Adrenal gland (tissue), 19 donors: ENCODE measurements at places on chromosomes 2 and 18. TPM values are rescaled to one million over a fixed set of nuclear protein-coding genes. Genes with fewer than 3 reads are reported as not detected.
A peak's percentile ranks its signal among the peaks of the same experiment; 100 is the strongest.

GRCh38 chr18:38475686-38476085 lies 910.1 kb upstream of the CELF4 start:
- DNase-seq = no peak

DNA sequence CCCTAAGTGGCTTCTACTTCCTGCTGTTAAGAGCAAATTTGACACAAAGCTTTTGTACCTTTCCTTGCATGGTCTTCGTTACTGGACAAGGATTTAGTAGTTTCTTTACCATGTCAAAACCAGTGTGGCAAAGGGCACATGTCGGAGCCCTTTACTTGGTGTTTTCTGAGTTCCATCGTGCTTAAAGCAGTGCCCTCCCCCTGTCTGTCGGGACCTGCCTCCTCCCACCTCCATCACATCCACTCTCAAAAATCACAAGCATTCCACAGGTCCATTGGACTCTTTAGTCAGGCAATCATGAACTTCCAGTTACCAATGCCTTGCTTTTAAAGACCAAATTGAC lies 763 bp downstream of the CCDC141 start:
- no peak for DNase-seq

DNA sequence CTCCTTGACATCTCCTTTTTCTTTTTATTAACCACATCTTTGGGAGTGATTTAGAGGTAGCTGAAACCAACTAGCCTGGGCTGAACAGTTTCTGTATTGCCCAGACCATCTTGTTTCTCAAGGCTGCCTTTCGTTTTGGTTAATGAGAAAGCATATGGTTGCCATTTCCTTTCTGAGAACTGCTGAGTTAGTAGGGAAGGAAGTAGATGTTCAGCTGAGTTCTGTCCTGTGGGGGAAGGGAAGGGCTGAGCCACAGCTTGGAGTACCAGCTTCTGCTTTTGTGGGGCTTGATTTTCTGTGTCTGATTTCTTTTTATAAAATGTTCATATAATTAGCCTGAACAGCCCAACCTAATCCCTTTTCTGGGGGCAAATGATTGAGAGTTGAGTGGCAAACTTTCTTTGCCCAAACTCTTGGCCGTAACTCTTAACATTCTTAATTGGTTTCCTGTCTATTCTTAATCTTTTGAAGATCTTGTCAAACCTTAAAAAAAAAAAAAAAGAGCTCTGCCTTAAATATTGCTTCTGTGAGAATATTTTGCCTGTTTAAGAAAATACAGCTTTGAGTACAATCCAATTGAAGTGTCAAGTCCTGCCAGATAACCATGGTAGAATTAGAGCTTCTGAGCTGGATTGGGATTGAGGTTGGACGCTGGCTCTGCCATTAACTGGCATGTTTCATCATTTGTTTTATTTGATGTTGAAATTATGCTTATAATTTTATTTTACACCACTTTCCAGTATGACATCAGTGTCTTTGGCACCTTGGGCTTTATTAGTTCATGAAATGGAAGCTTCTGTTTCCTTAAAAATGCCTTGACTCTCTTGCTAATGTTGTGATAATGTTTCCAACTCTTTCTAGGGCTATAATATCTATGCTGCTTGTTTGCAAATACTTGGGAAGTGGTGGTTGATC lies 1.9 kb upstream of the NABP1 start:
- DNase-seq = peak; percentile 64

GRCh38 chr18:47901624-47902362 lies 28.7 kb downstream of the SMAD2 start:
- no peak for DNase-seq

DNA sequence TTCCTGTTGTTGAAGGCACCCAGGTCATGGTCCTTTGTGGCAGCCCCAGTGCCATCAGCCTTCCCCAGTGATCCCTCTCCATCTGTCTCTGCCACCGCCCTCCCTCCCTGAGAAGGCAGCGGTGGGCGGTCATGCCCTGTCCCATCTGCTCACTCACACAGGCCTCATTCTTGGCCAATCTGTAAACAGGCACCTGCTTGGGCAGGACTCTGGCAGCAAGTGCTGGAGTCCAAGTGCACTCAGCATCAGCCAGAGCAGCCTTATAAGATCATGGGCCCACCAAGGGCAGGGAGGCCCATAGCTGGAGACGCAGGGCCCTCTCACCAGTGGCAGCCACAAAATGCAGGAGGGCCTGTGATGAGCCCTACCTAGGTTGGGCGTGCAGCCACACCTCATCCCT lies 140.9 kb downstream of the TWIST2 start:
- DNase-seq = no peak

- no peak for DNase-seq
Observed at GRCh38 chr2:206974551-206974950, 35.2 kb downstream of the CPO start.

DNA sequence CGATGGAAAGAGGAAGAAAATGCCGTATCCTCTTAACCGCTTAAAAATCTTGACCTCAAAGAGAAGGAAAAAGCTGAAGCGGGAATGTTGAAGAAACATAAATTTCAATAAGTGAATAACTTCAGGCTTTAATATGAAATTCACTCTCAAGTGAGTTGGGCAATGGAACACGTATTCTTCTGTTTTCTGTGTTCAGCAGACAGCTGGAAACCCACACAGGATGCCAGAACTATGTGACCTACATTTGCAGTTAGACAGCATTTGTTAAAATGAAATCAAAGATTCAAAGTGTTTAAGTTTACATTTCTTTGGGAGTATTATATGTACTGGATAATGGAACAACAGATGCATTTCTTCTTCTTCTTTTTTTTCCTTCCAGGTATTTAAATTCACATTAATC lies 80.5 kb upstream of the SPATS2L start:
- no peak for DNase-seq

DNA sequence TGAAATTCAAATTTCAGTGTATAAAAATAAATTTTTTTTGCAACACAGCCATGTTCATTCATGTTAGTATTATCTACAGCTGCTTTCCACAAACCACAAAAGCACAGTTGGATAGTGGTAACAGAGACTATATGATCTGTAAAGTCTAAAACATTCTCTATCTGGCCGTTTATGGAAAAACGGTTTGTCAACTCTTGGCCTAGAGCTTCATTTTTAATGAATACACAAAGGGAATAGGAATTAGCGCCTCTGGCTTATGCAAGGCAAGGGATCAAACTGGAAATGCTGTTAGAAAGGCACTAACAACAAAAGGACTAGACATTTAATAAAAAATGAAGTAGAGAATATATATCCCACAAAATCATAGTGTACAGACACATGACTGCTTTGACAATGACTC lies 211.9 kb downstream of the EXOC6B start:
- DNase-seq = no peak

SCN9A gene
- total RNA-seq = 1.9 TPM

SMYD5 gene
- 8.7 TPM for total RNA-seq

NMUR1 gene
- total RNA-seq = 1.8 TPM

WNT6 gene
- 0.72 TPM for total RNA-seq

SERPINB2 gene
- total RNA-seq = not detected
